ENCODE measurements at places on chromosomes 4 and X. TPM values are rescaled to one million over a fixed set of nuclear protein-coding genes. Genes with fewer than 3 reads are reported as not detected.

- H3K27me3 ChIP-seq, result no peaks in the 10 kb centered on the region
- H3K27ac ChIP-seq, result no peak overlapping the region
- no peaks in the 10 kb centered on the region for H3K4me1 ChIP-seq
- no peaks in the 10 kb centered on the region for H3K36me3 ChIP-seq
- no peak overlapping the region for H3K4me3 ChIP-seq
- DNase-seq, result no peak
Observed at GRCh38 chrX:118506805-118507480, 11.3 kb downstream of the DOCK11 start.

DNA sequence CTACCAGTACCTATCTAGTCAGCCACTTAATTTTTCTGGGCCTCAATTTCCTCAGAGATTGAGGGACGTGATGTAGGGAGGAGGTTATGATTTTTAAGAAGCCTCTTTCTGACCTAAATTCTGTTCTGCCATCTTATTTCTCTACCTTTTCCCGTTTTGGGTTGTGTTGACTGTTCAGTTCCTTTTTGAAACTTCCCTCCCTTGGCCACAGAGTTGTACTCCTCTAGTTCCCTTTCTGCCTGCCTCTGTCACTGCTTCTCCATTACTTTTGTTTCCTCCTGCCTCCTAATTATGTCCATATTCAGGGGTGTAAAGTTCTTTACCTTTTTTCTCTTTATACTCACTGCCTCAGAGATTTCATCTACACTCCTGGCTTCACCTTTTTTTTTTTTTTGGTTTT is 25.4 kb downstream of the CLCN5 start:
- no peaks in the 10 kb centered on the region for H3K4me1 ChIP-seq
- DNase-seq, result no peak
- H3K36me3 ChIP-seq, result no peaks in the 10 kb centered on the region
- no peak overlapping the region for H3K27ac ChIP-seq

GRCh38 chr4:7234355-7235029 is 42.2 kb downstream of the SORCS2 start:
- no peaks in the 10 kb centered on the region for H3K27me3 ChIP-seq
- no peaks in the 10 kb centered on the region for H3K36me3 ChIP-seq
- H3K4me3 ChIP-seq, result no peak overlapping the region
- H3K27ac ChIP-seq, result no peak overlapping the region

GRCh38 chr4:3529363-3529762 is 2.9 kb downstream of the LRPAP1 start:
- H3K4me3 ChIP-seq, result no peak overlapping the region
- no peak overlapping the region for H3K27ac ChIP-seq
- H3K27me3 ChIP-seq, result no peaks in the 10 kb centered on the region
- peaks cover 40% of the 10 kb centered on the region for H3K4me1 ChIP-seq
- DNase-seq, result peak; percentile 81

- no peaks in the 10 kb centered on the region for H3K36me3 ChIP-seq
- H3K27ac ChIP-seq, result no peak overlapping the region
- no peaks in the 10 kb centered on the region for H3K4me1 ChIP-seq
- DNase-seq, result no peak
- no peak overlapping the region for H3K4me3 ChIP-seq
Observed at GRCh38 chr4:5460106-5460801, 248.1 kb downstream of the EVC2 start.

DNA sequence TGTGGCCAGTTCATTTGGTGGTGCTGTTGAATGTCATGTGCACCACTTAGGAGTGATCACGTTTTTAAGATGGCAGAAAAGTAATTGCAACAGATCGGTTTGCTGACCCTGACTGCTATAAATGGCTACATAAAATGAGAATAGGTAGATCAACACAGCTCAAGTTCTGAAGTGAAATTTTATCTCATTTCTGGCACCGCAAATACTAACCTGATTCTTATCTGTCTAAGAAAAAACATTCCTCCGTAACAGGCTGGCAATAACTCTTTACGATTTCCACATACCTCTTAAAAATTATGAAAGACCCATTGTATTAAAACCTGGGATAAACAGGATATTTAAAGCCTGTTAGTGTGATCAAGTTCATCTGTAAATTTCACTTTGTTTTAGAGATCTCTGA is 387.5 kb downstream of the PDGFC start:
- H3K4me1 ChIP-seq, result no peaks in the 10 kb centered on the region
- no peak overlapping the region for H3K27ac ChIP-seq
- H3K4me3 ChIP-seq, result no peak overlapping the region
- H3K36me3 ChIP-seq, result no peaks in the 10 kb centered on the region

DNA sequence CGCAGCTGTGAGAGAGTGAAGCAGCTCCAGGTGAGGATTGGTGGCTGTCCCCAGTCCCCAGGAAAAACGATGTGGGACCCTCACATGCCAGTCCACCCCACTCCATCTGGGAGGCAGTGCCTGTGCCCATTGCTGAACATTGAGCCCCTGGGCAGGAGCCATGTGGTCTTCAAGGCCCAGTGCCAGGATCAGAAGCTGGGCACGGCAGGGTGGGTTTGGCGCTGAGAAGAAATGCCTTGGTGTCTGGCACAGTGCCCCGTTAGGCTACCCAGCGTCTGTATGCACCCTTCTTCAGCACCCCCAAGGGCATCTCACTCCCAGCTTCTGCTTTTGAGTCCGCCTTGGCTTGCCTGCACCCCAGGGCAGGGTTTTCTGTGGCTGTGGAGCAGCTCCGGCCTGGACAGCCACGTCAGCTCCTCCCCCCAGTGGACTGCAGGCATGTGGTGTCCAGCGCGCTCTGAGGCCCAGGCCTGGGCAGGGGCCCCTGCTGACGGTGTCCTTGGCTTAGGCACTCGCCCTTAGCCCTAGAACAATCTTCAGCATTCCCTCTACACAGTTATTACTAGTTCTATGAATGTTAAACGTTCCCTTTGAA is 28.6 kb downstream of the RGS12 start:
- H3K36me3 ChIP-seq, result peaks cover 20% of the 10 kb centered on the region
- no peak overlapping the region for H3K27ac ChIP-seq
- no peak for DNase-seq
- no peaks in the 10 kb centered on the region for H3K27me3 ChIP-seq

DNA sequence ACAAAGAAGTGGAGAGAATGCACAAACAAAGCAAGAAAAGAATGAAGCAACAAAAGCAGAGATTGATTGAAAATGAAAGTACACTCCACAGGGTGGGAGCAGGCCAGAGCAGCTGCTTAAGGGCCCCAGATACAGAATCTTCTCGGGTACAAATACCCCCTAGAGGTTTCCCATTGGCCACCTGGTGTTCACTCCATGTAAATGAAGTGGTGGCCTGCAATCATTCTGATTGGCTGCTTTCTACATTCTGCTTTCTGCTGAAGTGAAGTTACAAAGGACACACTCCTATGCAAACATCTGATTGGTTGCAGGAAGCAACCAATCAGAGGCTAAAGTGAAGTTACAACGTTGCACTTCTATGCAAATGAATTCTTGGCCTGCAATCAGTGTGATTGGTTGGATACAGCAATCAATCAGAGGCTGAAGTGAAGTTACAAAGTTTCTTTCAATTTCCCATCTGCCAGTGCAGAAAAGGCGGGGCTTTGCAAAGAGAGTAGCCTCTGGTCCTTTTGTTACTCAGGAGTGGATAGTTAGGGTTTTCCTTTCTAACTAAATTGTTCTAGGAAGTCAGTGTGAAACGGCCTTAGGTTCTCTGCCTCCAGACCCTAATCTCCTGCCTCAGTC is 19.0 kb upstream of the GPC4 start:
- no peak for DNase-seq
- H3K4me3 ChIP-seq, result no peak overlapping the region

DNA sequence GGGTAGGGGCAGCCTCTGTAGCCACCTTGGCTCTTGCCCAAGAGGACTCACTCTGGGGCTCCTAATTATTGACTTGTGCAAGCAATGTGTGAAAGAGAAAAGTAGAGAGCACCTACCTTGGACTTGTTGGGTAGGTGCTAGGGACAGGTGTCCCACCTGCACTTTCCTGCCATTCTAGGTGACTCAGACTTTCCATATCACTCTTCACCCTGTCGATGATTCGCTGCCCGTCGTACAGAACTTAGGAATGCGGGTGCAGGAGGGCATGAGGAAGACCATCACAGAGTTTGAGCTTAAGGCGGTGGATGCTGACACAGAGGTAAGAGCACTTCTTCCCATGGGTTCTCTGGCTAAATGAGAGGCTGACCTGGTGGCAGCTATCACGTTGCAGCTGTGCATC is 87.3 kb upstream of the ANXA3 start:
- no peaks in the 10 kb centered on the region for H3K36me3 ChIP-seq
- no peak for DNase-seq
- H3K27ac ChIP-seq, result no peak overlapping the region
- no peak overlapping the region for H3K4me3 ChIP-seq
- H3K27me3 ChIP-seq, result no peaks in the 10 kb centered on the region

DNA sequence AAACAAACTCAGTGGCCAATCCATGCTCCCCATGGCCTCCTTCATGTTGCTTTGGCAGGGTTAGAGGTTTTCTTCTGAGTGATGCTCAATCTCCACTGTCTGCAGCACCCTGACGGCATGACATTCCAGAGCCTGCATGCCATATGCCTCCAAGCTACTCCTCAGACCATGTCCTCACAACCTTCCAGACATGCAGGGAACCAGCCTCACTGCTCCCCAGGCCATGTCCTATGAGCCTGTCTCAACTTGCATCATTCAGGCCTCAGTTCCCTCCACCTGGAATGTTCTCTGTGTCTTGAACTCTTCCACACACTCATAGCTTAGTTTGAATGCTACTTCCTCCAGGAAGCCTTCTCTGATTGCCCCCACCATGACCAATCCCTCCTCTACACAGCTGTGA is 18.8 kb downstream of the PROM1 start:
- no peak overlapping the region for H3K27ac ChIP-seq
- H3K27me3 ChIP-seq, result no peaks in the 10 kb centered on the region
- H3K36me3 ChIP-seq, result no peaks in the 10 kb centered on the region
- no peak for DNase-seq
- H3K4me3 ChIP-seq, result no peak overlapping the region

GRCh38 chr4:39308611-39309010 is 57.6 kb downstream of the RFC1 start:
- no peaks in the 10 kb centered on the region for H3K27me3 ChIP-seq
- H3K27ac ChIP-seq, result no peak overlapping the region
- H3K4me3 ChIP-seq, result no peak overlapping the region
- no peak for DNase-seq
- H3K4me1 ChIP-seq, result no peaks in the 10 kb centered on the region
- H3K36me3 ChIP-seq, result peaks cover 93% of the 10 kb centered on the region

- H3K27ac ChIP-seq, result no peak overlapping the region
- peak; percentile 44 for DNase-seq
- peaks cover 27% of the 10 kb centered on the region for H3K4me1 ChIP-seq
- no peaks in the 10 kb centered on the region for H3K27me3 ChIP-seq
- no peaks in the 10 kb centered on the region for H3K36me3 ChIP-seq
Observed at GRCh38 chr4:139950568-139950967, 203.4 kb downstream of the MAML3 start.

- no peaks in the 10 kb centered on the region for H3K27me3 ChIP-seq
- no peak overlapping the region for H3K27ac ChIP-seq
- no peak for DNase-seq
- no peaks in the 10 kb centered on the region for H3K36me3 ChIP-seq
- no peaks in the 10 kb centered on the region for H3K4me1 ChIP-seq
Observed at GRCh38 chrX:8140986-8141744, 29.9 kb downstream of the VCX2 start.

GRCh38 chrX:153464116-153464515 is 6.3 kb downstream of the HAUS7 start:
- H3K4me1 ChIP-seq, result peaks cover 3% of the 10 kb centered on the region
- no peak overlapping the region for H3K27ac ChIP-seq
- H3K36me3 ChIP-seq, result no peaks in the 10 kb centered on the region
- H3K4me3 ChIP-seq, result no peak overlapping the region
- no peak for DNase-seq

- no peaks in the 10 kb centered on the region for H3K4me1 ChIP-seq
- DNase-seq, result no peak
- H3K27ac ChIP-seq, result no peak overlapping the region
- no peaks in the 10 kb centered on the region for H3K27me3 ChIP-seq
Observed at GRCh38 chr4:111213531-111213930, 590.7 kb upstream of the PITX2 start.

DNA sequence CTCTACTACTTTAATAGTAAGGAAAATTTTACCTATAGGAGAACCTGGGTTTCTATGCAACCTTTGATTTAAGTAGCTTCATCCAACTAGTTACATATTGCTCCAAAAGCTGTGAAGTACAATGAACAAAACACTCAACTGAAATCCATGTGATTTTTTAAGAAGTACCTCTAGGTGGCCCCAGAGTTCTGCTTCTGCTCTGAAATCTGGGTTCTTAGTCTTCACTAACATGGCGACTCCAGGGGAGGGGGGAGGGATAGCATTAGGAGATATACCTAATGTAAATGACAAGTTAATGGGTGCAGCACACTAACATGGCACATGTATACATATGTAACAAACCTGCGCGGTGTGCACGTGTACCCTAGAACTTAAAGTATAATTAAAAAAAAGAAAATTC is 73.4 kb upstream of the MAGEB2 start:
- no peaks in the 10 kb centered on the region for H3K27me3 ChIP-seq
- H3K36me3 ChIP-seq, result no peaks in the 10 kb centered on the region
- H3K4me1 ChIP-seq, result no peaks in the 10 kb centered on the region
- H3K4me3 ChIP-seq, result no peak overlapping the region
- no peak overlapping the region for H3K27ac ChIP-seq

- H3K27me3 ChIP-seq, result no peaks in the 10 kb centered on the region
- no peak overlapping the region for H3K4me3 ChIP-seq
- peaks cover 28% of the 10 kb centered on the region for H3K4me1 ChIP-seq
- DNase-seq, result no peak
- no peaks in the 10 kb centered on the region for H3K36me3 ChIP-seq
Observed at GRCh38 chr4:153464068-153464467, 2.1 kb upstream of the TMEM131L start.

DNA sequence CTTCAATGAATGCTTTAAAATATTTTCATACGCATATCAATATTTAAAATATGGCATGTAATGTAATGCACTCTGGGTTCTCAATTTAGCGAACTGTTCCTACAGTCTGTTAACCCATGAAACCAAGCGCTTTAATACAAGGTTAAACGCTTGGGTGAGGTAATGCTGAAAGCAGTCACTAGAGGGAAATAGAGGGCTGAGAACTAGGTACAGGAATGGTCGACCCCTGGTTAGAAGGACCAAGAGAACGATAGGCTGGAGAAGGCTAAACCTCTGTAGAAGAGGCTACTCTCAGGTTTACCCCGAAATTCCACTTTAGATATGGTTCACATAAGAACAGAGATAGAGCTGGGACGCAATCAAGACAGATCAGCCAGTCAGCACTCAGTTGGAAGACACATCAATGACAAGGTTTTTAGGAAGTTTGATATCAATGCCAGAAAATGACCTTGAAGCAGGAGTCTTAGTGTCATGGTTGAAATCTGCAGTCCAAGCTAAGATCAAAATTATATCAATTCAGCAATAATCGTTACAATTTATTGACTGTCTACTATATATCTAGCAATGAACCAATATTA is 26.9 kb downstream of the ARSJ start:
- H3K4me3 ChIP-seq, result no peak overlapping the region
- no peaks in the 10 kb centered on the region for H3K27me3 ChIP-seq
- no peak for DNase-seq
- H3K27ac ChIP-seq, result no peak overlapping the region
- no peaks in the 10 kb centered on the region for H3K36me3 ChIP-seq

- H3K27ac ChIP-seq, result no peak overlapping the region
- H3K4me1 ChIP-seq, result no peaks in the 10 kb centered on the region
- DNase-seq, result no peak
- no peak overlapping the region for H3K4me3 ChIP-seq
Observed at GRCh38 chr4:70179811-70180210, 15.7 kb upstream of the ODAM start.

Gene FTSJ1
- total RNA-seq, result 30.2 TPM

Gene XK
- 2.2 TPM for total RNA-seq

Gene FSTL5
- total RNA-seq, result not detected

Gene DAPP1
- 15.1 TPM for total RNA-seq

Gene ARHGAP36
- total RNA-seq, result not detected

Gene CFI
- 54.8 TPM for total RNA-seq

Gene CXCL8
- total RNA-seq, result 6.2 TPM

Gene NUDT10
- total RNA-seq, result not detected

Data from lower lobe of right lung (tissue), 2 donors.